Left lung (tissue), 14 donors: ENCODE measurements at places on chromosomes 5 and 9.

GRCh38 chr5:102309586-102309985 lies 13.5 kb upstream of the SLCO4C1 start:
- DNase-seq, result no peak

DNA sequence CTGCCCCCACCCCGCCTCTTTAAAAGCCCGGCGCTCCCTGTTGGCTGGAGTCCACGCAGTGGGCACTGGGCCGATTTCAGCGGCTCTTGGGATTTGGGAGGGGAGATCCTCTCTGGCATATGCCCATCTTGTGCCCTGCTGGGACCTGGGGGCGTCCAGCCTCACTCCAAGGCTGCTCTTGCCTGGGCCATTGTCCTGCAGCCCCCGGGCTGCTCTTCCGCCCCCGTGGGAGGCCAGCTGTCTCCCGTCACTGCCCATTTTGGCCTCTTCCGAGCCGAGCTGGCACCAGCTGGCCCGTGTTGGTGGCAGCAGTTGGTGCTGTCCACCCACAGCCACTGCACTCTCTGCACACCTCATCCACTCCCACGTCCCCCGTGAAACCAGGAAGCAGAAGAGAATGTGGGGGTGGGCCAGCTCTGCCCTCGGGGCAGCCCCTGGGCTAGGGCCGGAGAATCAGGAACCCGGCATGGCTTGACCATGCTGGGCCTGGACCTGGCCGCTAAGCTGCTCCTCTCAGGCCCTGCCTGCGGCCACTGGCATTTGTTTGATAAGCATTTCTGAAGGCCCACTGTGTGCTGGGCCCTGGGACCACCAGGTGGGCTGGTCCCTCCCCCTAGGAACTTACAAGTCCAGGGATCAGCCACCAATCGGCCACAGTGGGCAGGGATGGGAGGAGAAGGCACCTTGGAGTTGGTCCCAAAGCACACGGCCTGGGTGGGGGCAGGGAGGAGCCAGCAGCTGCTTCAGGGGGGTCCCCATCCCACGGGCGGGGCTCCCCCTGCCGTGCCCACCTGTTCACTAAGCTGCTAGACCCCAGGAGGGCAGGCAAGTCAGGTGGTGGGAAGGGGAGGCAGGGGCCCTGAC lies 2.2 kb downstream of the C8G start:
- DNase-seq, result peak; percentile 74

DNA sequence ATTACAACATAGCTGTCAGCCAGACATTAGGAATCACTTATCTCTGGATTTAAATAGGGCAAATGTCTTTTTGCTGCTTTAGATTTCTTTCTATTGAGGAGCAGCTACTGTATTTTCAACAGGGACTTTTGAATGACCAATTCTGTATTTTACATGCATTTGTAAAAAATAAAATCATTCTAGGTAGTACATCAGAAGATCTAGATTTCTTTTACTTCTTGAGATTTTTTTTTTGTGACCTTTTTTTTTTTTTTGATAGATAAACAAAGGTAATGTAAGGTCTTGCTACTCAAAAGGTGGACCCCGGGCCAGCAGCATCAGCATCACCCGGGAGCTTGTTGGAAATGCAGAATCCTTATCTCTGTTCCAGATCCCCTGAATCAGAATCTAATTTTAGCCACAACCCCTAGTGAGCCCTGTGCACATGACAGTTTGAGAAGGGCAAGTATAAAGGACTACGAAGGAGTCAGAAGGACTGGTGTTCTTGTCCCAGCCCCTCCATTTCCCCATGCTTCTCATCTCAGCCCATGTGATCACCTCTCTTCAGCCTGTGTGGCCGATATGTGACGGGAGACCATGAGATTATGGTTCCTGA lies 37.7 kb upstream of the CKMT2 start:
- no peak for DNase-seq

GRCh38 chr9:101341958-101342357 lies 42.8 kb downstream of the BAAT start:
- no peak for DNase-seq

DNA sequence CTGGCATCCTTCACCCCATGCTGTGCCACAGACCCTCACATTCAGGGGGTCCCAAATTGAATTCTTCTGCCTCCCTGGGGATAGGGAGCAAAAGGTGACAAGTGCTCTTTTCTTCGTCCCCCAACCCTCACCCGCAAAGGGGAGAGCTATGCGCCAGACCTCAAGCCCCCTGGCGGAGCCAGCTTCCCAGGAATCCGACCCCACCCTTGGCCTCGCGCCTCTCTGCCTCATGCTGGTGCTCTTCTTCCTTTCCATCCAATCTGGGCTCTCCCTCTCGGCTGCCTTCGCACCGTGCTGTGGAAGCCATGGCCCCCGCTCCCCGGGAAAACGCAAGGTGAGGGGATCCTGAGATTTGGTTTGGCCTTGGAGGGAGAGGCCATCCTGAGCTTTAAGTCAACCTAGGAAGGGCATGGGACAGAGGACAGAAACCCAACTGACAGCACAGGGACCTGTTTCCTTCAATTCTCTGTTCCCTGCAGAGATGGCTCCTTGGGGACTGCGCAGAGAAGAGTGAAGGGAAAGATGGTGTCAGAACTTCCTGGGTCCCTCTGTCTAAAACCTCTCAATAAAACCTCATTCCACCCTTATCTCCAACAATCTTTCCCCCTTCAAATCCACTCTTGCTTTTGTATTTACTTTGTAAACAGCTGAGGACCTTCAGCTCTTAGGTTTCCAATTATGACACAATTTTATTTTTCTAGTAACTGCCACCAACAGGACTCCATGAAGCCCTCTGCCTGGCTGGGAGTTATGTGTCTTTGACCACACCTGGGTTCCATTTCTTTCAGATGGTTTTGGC lies 36.3 kb upstream of the CRB2 start:
- DNase-seq, result no peak

- no peak for DNase-seq
Measured at GRCh38 chr5:128453121-128453520, 84.9 kb downstream of the FBN2 start.

- DNase-seq, result no peak
Measured at GRCh38 chr5:56244627-56245026, 11.5 kb upstream of the ANKRD55 start.

GRCh38 chr9:81729135-81729534 lies 39.8 kb upstream of the TLE1 start:
- DNase-seq, result no peak
